ENCODE measurements at places on chromosomes 5 and 9. TPM values are rescaled to one million over a fixed set of nuclear protein-coding genes. Genes with fewer than 3 reads are reported as not detected.

- DNase-seq: no peak
Measured at GRCh38 chr9:21286659-21287058, 18.5 kb downstream of the IFNA5 start.

The PLAC8L1 gene
- total RNA-seq: 2.7 TPM

- peak; percentile 88 for DNase-seq
Measured at GRCh38 chr5:54390015-54390414, 65.5 kb upstream of the HSPB3 start.

GRCh38 chr9:128333451-128333869 is 6.9 kb upstream of the SLC27A4 start:
- no peak for DNase-seq

The OR2V2 gene
- total RNA-seq: not detected

- no peak for DNase-seq
Measured at GRCh38 chr5:74948031-74948546, 81.9 kb upstream of the FAM169A start.

The SLC6A3 gene
- total RNA-seq: 0.07 TPM

- no peak for DNase-seq
Measured at GRCh38 chr5:56951126-56951945, 587 bp downstream of the MIER3 start.

The PHF24 gene
- total RNA-seq: 0.16 TPM

GRCh38 chr9:136678624-136679023 is 8.6 kb downstream of the AGPAT2 start:
- no peak for DNase-seq

DNA sequence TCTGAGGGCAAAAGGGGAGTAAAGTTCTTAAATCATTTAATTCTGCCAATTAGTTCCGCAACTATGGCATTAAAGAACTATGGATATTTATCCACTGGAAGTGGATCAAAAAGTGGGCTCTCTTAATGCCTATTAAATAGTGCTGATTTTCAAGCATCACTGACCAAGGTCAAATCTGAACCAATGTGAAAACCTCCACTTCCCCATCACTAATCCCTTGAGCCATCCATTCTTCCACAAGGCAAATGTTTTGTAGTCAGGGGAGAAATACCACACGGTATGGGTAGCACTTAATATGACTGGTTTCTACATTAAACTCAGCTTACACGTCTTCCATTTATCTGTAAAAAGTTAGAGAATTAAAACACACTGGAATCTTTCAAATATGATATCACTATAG is 57.6 kb downstream of the MLLT3 start:
- no peak for DNase-seq

DNA sequence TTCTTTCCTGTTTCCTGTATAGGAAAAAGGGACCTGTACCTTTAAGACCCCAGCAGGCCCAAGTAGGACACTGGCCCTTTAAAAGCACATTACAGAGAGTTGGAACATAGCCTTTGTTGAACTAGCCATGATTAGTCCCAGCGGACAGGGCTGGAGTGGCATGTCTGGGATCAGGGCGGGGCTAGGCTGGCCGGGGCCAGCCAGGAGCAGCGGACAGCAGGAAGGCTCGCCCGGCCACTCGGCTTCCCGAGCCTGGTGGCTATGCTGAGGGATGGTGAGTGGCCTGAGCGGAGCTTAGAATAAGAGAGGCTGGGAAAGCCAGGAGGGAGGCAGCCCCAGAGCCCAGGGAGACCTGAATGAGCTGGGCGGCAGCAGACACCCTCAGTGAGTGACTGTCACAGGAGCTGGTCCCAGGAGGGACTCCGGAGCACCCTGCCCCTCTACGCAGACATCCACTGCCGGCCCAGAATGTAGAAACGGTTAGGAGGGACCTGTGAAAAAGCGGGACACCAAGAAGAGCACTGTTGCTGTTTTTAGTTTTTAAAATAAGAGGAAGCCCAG is 92.1 kb downstream of the DAB2IP start:
- DNase-seq: peak; percentile 75

DNA sequence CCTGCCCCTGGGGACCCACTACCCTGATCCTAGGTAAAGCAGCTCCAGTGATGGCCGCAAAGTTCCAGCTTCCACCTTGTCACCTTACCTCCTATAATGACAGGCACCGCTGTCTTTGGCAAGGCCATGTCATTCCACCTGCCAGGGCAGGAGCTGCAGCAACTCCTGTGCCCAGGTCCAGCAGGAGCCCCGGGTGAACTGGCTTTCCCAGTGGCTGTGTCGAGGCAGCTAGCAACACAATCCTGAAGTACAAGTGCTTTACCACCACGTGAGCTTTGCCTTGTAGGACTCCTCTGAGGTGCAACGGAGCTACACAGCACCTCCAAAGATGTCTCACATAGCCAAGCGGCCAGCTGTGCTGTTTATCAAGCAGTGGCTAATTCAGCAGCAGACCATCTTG is 20.7 kb upstream of the MGAT1 start:
- DNase-seq: no peak

The BTNL9 gene
- not detected for total RNA-seq

GRCh38 chr5:157046041-157046440 is 12.9 kb downstream of the HAVCR1 start:
- peak; percentile 16 for DNase-seq

The ABL1 gene
- 113 TPM for total RNA-seq

GRCh38 chr5:79273341-79273740 is 37.4 kb downstream of the JMY start:
- no peak for DNase-seq

- DNase-seq: no peak
Measured at GRCh38 chr9:131318231-131319085, 28.9 kb downstream of the PLPP7 start.

- peak; percentile 92 for DNase-seq
Measured at GRCh38 chr5:150567031-150567717, 59.2 kb downstream of the NDST1 start.

- DNase-seq: no peak
Measured at GRCh38 chr9:122371846-122372245, 1.0 kb downstream of the PTGS1 start.

The F2R gene
- total RNA-seq: 285 TPM

- no peak for DNase-seq
Measured at GRCh38 chr5:113167985-113168384, 191.4 kb downstream of the DCP2 start.

GRCh38 chr5:58370606-58371005 is 89.3 kb downstream of the PLK2 start:
- no peak for DNase-seq

GRCh38 chr5:71620630-71621029 is 33.5 kb downstream of the MCCC2 start:
- no peak for DNase-seq

- peak; percentile 78 for DNase-seq
Measured at GRCh38 chr5:136014049-136015002, 14.5 kb upstream of the TGFBI start.

The TMEM171 gene
- 0.38 TPM for total RNA-seq

DNA sequence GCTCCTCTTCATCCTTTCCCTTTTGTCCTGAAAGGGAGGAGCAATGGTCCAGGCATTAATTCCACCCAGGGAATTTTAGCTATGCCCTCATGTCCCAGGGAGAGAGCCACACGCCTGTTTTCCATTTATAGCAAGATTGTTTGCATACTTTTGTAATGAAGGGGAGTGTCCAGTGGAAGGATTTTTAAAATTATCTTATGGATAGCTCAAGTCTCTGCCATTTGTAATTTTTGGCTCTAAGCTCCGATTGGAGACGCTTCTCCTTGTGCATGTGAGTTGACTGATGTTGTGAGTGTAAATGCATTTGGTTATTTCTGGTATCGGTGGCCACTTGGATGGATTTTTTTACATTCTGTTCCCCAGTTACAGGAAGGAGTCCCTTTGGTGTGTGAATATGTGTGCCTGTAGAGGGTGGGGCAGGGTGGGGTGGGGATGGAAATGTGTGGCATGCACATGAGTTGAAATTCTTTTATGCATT is 7.2 kb upstream of the RPL26L1 start:
- peak; percentile 71 for DNase-seq

DNA sequence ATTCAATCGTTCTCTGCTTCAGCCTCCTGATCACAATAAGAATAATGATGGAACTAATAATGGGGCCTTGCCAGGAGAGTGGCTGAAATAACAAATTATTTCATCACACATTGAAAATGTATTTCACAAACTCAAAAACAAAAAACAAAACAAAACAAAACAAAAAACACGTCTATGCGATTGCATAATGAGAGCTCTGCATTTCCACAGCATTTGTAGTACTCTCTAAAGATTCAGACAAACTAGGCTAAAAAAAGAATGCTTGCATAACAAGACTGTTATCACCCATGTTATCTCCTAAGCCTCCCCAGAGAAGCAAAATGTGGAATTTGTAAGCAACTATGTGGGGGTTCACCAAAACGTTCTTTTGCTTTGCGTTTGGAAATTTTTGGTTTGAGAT is 48.1 kb downstream of the PRELID2 start:
- no peak for DNase-seq

DNA sequence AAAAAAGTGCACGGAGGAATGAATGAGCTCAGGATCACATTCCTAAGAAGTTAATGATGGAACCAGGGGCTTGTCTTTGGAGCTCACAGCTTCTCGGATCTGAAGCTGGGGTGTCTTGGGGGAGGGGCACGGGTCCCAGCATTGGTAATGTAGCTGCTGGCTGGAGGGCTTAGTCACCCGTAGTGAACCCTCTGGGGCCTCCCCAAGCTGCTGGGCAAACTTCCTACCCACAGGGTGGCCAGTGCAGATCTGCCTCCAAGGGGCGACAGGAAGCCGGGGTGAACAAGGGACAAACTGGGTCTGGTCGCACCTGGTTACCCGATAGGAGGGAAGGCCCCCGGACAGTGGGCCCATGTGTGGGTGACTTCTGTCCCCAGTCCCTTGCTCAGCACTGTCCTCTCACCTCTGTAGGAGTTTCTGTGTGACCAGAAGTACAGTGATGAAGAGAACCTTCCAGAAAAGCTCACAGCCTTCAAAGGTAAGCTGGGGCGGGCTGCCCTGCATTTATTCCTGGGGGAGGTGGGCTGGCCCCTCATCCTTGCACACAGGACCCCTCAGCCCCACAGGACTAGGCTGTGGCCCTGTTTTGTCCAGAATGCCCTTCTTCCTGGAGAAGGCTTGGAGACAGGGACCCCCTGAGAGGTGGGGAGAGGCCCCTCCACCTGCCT is 14.1 kb upstream of the NUP214 start:
- DNase-seq: no peak

GRCh38 chr5:12217039-12217438 is 312.8 kb upstream of the CTNND2 start:
- no peak for DNase-seq

The ZNF474 gene
- total RNA-seq: 0.45 TPM

DNA sequence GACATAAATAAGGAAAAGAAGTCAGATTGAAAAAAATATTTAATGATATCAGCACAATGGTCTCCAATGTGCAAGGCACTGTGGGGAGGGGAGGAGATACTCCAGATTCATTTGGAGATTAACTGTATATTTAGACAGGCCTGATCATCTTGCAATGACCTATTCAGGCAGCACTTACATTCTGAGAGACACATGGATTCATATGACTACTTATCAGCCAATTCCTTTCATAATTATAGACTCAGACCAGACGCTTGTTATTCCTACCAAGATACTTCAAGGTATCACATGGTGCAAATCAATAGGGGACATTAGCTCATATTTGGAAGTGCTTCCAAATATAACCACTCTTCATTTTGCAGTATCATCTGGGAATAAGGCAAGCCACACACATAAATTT is 153.5 kb upstream of the TARS1 start:
- DNase-seq: no peak

The GRIN3A gene
- total RNA-seq: not detected

- peak; percentile 79 for DNase-seq
Measured at GRCh38 chr9:124621371-124622328, 114.5 kb upstream of the NR5A1 start.

DNA sequence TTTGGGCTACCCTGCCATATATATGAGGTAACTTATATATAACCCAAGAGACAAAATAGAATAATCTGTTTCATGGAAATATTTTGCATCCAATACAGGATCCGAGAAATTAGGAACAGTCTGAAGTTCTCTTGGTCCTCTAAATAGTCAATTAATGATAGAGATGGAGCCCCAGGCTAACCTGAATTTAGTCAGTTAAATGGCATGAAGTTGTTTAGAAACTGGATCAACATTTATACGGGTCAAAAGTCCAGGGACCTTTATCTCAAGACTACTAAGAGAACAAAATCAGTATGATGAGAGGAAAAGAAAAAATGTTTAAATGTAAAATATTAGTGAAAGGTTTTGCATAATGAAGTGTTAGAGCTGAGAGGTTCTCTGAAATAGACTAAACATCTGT is 303.3 kb upstream of the ACTBL2 start:
- DNase-seq: no peak

The SEMA6A gene
- 34.2 TPM for total RNA-seq

The CCDC183 gene
- 0.84 TPM for total RNA-seq

Measured in astrocyte (in vitro differentiated cells and primary cell).